Suppressor macrophage treated with lipopolysaccharide for 4 hours (primary cell): ENCODE measurements at places on chromosomes 12 and 14.
A peak's percentile ranks its signal among the peaks of the same experiment; 100 is the strongest.

GRCh38 chr14:92544051-92544720 is 30.6 kb downstream of the RIN3 start:
- DNase-seq: no peak

DNA sequence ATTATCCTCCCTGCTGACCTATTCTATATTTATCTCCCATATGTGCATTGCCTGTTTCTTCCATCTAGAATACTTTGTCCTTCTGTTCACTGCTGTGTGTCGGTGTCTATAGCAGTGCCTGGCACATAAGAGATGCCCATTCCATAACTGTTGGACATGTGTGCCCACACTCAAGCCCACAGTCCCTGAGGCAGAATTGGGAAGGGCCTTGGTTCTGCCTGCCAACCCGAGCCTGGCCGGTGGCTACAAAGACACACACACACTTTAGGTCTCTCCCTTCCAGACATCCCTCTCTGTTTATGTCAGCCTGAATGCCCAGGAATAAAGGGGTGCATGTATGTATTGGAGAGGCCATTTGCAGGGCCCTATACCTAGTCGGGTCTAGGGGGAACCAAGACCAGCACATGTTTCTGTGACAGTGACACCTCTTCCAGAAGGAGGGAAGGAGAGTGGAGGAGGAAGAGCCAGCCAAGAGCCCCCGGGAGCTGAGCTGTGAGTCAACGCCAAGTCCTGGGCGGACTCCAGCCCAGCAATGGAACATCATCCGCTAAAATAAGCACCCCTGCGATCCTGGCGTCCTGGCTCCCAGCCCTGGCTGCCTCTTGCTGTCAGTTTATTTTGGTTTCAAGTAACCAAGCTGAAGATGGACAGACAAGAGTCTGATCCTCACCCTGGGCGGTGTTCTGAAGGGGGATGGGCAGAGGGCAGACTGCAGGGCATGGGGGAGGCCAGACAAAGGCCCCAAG is 4.3 kb upstream of the ASB2 start:
- no peak for DNase-seq

DNA sequence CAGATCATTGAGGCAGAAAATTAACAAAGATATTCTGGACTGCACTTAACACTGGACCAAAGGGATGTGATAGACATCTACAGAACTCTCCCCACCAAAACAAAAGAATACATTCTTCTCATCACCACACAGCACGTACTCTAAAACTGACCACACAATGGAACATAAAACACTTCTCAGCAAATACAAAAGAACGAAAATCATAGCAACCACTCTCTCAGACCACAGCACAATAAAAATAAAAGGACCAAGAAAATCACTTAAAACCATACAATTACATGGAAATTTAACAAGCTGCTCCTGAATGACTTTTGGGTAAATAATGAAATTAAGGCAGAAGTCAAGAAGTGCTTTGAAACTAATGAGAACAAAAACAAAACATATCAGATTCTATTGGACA is 254.0 kb upstream of the STXBP6 start:
- no peak for DNase-seq

DNA sequence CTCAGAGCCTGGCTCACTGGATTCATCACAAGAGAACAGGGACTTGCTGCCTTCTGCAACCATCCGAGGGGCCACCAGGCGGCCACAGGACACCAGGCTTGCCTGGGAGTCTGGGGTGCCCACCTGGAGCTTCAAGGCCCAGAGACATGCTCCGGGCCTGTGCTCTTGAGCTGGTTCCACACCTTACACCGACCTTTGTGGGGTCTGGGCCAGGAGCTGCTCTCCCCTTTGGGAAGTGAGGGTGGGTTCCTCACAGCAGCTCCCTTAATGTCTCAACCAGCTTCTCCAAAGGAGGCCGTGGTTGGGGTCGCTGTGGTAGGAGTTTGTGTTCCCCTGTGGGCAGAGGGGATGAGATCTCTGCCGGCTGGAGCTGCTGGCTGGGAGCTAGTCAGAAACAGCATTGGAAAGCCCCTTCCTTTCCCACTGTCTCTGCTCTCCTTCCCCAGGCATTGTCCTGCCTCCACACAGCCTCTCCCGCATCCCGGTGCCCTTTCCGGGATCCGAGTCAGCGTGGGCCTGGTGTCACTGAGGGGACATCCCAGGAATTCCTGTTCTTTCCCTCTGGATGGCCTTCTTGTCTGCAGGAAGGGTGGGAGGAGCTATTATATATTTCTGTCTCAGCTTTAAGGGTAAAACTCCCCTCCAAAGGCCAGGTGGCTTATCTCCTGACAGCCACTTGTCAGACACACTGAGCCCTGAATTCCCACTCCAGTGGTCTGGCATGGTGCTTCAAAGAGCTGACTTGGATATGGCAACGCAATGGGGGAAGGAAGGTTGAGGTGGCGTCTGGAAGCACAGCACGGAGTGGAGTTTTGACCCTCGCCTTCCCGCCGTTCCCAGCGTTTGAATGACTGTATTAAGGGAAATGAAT is 5.1 kb upstream of the PAPLN start:
- DNase-seq: no peak

DNA sequence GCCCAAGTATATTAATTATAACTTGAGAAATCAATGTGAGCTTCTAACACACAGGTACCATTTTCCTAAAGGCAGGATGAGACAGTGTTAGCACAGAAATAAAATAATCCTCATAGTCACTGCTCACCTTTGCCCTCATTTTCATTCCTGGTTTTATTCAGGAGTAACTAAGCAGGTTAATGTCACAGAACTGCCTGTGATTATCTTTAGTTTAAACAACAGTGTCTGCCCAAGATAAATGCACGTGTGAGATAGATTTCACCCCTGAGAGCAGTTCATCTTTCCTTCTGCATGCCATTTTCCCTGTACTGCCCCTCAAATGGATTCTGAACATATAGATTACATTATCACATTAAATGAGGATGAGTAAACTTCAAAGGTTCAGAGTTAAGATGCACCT is 250.7 kb downstream of the RMST start:
- no peak for DNase-seq

- no peak for DNase-seq
These were observed 50.4 kb upstream of the ASPG start for GRCh38 chr14:104034976-104035699.

- DNase-seq: no peak
These were observed 24.5 kb downstream of the ATP2B1 start for GRCh38 chr12:89684136-89684535.

DNA sequence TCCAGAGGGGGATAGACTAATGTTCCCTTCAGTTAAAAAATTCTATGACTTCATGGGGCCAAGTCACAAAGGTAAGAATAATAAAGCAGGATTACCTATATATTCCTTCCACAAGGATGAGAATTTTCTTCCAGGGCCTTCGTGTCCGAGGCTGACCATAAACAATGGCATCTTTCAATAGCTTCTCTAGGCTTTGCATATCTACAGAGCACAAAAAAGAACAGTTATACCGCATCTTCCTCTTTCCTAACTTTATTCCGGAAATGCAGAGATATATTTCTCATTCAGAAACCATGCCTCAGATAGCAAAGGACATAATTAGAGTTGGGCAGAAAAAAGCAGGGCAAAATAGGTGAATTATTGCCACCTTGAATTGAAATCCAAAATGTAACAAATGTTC is 58.3 kb upstream of the ISM2 start:
- DNase-seq: no peak

DNA sequence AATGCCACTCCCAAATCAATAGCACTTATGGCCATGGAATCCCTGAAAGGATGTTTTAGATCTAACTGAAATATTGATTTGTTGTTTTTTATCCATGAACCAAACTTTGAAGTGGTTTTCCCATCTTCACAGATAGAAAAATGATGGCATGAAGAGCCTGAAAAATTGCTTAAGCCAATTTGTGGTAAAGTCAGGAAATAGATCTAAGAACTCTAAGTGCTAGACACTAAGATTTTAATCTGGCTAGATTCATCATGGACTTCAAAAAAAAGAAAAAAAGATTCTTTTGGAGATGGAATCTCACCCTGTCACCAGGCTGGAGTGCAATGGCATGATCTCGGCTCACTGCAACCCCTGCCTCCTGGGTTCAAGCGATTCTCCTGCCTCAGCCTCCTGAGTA is 45.0 kb upstream of the STRN3 start:
- DNase-seq: no peak

GRCh38 chr12:49621651-49622500 is 1.5 kb upstream of the PRPF40B start:
- DNase-seq: peak; percentile 14

DNA sequence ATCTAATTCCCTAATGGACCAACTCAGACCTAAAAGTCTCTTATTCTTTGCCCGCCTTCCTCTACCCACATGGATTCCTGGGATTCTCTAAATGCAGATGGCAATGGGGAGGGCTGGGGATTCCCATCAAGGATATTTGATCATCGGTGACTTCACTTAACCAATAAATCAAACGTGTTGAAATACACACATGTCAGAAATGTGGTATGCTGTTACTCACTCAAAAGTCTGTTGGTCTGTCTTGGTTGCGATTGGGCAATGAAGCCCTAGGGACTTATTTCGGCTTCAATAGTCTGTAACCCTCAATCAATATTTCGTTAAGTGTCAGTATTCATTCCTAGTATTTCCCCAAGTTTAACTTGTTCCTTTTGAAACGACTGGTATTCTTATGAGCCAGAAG is 117.2 kb upstream of the DIO3 start:
- no peak for DNase-seq

DNA sequence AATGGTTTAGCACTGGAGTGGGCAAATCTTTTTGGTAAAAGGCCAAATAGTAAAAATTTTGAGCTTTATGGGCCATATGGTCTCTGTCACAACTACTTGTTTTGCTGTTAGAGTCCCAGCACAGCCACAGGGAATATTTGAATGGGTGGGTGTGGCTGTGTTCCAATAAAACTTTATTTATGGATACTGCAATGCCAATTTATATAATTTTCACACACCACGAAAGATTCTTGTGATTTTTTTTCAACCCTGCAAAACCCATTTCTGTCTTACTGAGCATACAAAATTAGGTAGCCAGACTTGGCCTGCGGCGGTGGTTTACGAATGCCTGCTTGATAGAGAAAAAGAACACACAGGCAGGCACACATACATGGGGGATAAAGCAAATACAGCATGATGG is 28.3 kb downstream of the TMEM120B start:
- no peak for DNase-seq

DNA sequence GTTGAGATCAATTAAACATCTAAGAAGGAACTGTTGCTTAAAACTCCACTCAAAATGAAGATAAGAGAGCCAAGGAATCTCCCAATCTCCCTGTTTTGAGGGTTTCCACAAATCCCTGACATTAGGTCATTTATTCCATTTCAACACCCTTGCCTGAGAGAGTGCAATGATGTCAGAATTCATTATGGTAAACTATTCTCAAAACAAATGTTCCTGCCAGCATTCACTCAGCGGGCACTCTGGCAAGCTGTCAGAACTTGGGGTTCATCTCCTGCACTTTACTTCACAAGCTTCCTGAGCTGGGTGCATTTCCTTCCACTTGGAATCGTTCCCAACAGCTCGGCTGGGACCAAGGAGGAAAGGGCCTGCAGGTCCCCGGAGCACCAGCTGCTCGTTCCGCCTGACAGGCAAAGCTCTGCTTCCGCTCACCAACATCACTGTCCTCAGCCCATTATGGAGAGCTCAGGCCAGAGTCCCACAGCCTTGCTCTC is 117.8 kb downstream of the TTC7B start:
- DNase-seq: no peak

DNA sequence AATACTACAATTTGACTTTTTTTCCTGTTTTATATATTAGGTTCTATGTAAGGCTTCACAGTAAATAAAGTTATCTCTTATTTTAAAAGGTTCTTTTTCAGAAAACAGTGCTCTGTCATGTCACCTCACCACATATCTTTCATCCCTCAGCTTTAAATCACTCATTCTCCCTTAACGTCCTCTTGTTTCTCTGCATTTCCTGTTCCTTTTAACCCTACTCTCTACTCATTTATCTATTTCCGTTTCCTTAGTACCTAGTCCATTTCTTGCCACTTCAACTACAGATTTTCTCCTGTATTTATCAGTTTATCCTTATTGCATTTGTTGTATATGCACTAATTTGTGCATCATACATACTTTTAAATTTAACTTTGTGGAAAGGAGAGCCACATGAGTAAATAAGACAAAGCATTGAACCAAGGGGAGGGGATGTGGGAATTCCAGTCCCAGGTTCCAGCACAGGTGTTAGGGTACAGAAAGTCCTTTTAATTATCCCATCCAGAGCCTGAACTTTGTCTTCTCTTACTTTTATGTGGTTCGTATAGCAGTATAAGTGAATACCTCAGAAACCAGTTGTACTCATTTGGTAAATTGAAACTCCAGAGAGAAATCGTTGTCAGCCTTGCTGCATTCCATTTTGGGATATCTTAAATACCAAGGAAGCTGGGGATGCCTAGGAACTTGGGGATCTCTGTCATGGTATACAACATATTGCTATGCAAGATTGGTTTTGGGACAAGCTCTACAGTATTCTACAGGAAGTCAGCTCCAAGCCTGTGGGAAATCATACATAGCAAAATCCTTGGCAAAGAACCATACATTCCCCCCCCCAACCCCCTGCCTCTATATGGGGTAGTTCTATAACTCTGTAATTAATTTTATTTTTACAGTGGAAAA is 120.5 kb downstream of the DIP2B start:
- DNase-seq: no peak
